Stimulated activated CD4-positive, alpha-beta T cell treated with anti-CD3 and anti-CD28 coated beads, Interleukin-1b, Interleukin-23, amount 100 ng/mL, for 4 hours (primary cell): ENCODE measurements at places on chromosomes 1 and 21.

DNA sequence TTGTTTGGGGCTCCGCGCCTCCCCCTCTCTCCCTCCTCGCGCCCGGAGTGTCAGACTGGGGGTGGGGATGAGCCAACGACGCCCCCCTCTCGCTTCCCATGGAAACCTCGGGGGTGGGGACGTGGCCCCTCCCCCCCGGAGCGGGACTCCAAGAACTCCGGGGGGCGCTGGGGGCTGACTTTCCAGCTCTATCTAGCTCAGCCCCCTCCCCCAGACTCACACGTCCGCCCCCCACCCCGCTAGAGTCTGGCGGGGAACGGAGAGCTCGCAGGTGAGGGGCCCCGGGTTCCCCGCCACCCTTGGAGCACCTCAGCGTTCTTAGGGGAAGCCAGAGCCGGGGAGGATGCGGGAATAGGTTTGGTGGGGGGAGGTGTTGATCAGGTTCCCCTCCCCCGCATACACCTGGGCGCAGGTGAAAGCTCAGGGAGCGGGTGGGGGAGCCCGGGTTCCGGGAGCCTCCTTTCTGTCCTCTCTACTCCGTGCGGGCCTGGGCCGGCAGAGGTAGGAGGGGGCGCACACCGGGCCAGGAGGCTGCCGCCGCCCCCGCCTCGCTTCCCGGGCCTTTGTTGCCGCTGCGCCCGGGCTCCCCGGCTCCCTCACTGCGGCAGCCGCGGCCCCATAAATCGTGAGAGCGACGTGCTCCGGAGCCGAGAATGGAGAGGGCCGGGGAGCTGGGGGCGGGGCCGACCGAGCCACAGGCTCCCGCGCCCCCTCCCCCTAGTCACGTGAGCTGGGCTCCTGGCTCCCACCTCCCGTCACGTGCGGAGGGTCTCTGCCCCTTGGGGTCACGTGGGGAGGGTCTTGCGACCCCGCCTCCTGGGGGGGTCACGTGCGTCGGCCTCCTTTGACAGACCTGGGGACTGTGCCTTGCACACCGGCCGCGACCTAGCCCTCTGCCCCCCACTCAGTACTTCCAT, 1.9 kb downstream of the EFNA3 start:
- no peak for DNase-seq

DNA sequence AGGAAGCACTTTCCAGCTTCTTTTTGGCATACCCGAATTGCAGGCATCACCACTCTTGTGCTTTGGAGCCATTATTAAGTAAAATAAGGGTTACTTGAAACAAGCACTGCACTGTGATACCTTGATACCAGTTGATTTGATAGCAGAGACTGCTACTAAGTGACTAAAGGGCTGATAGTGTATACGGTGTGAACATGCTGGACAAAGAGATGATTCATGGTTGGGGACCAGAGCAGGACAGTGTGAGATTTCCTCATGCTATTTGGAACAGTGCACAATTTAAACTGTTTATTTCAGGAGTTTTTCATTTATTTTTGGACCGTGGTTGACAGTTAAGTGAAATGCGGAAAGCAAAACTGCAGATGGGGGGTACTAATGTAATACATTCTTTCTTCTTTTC, 9.9 kb downstream of the RPS27 start:
- no peak for DNase-seq

DNA sequence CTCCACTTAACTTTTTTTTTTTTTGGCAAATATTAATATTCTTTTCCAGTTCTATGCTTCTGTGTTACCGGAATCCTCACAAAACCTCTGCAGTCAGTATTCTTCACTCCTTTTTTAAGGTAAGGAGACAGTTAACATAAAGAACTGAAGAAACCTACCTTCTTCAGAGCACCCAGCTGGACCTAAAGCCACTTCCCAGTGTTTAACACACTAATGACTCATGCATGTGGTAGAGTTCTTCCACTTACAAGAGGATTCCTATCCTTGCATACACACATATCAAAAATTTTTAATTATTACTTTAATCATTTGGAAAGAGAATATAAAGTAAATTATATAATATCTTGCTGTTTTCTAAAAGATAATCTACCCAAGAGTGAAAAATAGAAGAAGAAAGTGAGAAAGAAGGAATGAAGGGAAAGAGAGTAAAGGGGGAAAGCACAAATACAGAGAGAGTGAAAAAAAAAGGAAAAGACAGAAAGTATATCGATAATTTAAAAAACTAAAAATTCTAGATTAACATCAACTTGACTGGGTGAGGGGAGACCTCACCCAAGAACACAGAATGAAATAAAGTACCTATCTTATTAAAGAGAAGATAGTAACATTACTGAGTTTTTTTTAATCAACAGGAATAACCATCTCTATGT, 54.9 kb downstream of the ENAH start:
- DNase-seq: no peak

DNA sequence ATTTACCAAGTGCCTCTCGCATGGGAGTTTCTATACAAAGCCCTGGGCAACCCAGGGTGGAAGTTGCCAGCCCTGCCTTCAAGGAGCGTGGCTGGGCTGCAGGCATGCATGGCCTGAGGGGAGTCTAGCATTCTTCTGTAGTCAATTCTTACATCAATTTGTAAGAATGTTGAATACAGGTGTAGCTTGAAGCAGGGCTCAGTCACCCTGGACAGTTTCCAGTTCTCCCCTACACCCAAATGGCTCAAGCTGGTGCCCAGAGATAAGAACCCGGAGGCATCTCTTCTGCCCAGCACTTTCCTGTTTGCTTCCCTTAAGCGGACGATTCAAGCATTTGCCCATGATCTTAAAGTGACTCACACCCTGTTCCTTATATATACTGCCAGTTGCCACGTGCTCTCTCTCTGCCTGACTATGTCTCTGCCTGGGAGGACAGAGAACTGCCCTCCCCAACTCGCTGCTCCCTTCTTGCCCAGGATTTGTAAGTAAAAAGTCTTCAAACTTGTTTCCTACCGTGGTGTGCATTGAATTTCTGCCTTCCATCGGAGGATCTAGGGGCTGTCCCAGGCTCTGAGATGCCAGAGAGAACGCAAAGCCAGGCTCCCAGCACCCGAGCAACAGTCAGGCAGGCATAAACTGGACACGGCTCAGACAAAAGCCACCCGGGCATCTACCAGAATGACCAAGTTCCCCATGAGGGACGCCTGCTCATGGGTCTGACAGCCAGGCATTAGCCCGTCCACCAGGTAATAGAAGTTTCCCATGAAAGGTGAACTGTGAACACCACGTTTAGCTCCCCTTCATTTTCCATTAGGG, 50.9 kb upstream of the AJAP1 start:
- DNase-seq: no peak

- DNase-seq: no peak
Measured at GRCh38 chr1:227428803-227429202, 110.5 kb upstream of the CDC42BPA start.

DNA sequence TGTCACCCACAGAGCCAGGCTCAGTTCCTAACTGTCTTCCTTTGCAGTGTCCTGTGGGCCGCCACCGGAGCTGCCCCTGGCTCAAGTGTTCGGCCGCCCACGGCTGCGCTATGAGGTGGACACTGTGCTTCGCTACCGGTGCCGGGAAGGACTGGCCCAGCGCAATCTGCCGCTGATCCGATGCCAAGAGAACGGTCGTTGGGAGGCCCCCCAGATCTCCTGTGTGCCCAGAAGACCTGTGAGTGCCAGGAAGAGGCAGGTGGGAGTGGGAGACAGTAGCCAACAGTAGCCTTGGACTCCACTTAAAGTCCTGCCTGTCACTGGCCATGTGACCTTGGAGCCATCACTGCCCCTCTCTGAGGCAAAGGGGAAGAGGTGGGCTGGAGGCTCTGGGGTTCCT, 16.6 kb downstream of the BCAN start:
- DNase-seq: no peak

DNA sequence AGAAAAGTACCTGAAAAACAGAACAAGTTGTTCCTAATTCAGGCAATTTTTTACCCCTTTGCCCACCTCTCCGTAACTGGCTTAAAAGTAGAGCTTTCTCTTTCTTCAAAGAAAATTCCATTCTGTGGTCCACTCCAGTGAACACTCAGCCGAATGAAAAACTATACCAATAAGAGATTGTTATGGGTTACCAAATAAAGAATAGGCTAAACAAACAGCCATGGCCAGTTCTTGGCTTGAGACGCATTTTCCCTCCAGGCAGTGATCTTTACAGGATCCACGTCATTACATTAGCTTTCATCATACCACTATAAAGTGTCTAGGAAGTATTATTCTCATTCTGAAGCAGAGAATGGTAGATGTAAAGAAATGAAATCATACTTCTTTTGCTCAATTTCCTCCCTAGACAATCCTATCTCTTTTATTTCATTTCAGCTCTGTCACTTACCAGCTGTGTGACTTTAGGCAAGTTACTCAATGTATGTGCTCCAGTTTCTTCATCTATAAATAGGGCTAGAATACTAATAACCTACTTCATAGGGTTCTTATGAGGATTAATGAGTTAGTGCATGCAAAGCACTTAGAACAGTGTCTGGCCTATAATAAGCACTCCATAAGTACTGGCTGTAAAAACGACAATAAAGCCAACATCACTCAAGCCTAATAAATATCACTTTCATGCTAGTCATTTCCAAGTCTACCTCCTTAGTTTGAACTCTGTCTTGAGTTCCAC, 26.5 kb upstream of the TRIM45 start:
- DNase-seq: no peak

DNA sequence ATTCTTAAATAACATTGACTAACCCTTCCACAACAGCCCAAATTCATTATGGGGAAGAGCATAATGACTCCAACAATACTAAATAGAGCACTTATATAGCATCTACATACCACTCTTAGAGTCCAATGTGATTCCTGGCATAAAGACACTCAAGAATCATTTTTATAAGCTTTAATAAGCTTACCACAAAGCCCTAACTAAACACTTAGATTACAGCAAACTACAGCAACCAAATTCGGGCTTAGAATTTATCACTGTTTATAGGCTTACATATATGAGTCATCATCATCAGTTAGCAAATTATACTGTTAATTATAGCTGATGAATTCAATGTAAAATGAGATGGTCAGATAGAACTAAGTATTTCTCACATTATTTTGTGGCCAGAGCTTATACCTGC, 7.3 kb downstream of the SCYL3 start:
- no peak for DNase-seq

DNA sequence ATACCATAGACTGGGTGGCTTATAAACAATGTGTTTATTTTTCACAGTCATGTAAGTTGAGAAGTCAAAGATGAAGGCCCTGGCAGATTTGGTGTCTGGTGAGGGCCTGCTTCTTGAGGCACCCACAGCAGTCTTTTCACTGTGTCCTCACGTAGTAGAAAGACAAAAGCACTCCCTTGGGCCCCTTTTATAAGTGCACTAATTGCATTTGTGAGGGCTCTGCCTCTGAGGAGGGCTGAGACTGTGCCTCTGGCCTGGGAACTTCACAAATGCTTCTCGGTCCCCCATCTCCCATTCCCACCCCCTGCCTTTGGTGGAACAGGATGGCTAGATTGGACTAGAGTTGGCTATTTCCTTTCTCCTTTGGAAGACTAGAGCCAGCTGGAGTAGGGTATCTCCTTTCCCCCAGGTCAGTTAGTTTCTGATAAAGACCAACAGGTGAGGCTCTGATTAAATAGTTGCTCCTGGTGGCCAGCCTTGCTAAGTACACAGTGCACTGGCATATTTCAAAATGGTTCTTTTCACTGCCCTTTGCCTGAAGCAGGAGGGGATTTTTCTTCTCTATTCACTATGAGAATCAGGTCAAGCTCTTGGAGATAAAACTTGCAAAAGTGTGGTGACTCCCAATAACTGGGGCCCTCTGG, 82.9 kb downstream of the PLPPR4 start:
- no peak for DNase-seq

DNA sequence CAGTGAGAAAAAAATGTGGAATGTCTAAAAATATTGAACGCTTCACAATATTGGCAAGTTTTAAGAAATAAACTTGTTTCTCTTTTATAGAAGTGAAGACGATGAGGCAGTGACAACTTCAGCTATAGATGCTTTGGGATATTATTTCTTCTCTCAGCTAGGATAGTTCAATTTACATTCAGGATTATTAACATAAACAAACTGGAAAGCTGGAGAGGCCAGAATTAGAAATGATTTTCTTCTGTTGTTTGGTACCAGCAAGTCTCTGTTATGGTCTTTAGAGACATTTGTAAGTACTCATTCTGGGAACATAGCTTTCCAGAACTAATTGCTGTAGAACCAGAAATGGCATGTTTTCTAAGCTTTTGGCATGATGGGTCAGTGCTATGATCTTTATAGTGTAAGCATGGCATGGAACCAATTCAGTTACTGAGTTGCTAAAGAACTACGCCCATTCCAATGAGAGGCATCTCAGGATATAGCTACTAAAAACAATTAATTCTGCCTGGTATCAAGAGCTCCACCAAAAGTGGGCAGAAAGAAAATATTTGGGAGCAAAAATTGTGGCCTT, 599.5 kb upstream of the B3GALT2 start:
- no peak for DNase-seq

DNA sequence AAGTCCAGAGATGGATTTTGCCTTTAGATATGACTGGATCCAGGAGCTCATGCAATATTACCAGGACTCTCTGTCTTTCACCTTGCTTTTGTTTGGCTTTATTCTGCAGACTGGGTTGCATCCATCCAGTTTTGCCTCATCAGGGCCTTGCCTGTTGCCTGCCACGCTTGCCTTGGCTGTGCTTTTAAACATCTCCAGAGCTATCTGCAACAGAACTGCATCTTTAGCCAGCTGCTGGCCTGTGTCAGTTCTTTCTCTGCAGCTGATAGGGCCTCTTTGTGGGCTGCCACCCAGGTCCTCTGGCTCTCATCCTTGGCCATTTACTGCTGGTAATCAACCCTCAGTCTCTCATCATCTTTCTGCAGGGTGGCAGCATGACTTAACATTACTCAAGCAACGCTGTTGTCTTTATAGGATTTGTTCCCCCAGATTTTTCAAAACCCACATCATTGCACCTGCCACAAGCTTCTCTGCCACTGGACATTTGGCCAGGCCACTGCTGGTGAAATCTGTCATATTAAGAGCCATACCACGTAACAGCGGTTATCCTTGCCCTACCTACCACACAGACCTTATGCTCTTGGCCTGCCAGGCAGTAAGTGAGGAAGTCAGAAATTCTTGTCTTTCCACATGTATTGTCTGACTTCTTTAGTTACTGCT, 24.4 kb upstream of the HUNK start:
- no peak for DNase-seq

GRCh38 chr1:214603819-214604252, 841 bp downstream of the CENPF start:
- no peak for DNase-seq

DNA sequence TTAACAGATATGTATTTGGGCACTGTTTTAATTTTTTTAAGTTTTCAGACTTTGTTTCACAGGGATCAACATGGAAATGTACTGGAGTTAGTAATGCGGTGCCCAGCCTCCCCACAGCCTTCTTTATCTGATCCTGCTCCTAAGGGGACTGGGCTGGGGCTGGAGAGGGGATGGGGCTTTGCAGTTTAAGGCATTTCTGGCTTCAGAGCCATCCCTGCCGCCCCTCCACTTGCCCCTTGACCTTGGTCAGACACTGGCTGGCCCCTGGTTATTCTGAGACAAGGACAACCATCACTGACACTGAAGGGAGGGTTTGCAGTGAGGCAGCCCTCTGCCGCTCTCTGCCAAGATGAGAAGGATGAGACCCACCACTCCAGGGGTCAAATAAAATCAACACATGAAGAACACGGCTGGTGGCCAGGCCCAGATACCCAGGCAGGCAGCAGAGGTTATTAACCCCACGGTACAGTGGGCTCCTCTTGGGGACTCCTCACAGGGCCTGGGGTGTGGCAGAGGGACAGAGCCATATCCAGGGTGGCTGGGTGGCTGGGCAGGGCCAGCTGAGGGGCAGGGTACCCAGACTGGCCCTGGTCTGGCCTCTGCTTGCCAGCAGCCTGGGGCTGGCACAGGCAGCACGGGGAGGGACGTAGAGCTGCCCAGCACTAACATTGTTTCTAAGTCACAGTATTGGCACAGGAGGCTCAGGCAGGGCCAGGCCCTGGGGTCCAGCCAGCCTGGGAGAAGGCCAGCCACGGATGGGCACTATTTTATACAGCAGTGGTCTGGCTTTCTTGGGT, 7.2 kb upstream of the UBE2U start:
- no peak for DNase-seq
